ENCODE measurements at places on chromosomes 7 and 10.

GRCh38 chr7:132738254-132738653 lies 162.0 kb upstream of the PLXNA4 start:
- no peak for DNase-seq

DNA sequence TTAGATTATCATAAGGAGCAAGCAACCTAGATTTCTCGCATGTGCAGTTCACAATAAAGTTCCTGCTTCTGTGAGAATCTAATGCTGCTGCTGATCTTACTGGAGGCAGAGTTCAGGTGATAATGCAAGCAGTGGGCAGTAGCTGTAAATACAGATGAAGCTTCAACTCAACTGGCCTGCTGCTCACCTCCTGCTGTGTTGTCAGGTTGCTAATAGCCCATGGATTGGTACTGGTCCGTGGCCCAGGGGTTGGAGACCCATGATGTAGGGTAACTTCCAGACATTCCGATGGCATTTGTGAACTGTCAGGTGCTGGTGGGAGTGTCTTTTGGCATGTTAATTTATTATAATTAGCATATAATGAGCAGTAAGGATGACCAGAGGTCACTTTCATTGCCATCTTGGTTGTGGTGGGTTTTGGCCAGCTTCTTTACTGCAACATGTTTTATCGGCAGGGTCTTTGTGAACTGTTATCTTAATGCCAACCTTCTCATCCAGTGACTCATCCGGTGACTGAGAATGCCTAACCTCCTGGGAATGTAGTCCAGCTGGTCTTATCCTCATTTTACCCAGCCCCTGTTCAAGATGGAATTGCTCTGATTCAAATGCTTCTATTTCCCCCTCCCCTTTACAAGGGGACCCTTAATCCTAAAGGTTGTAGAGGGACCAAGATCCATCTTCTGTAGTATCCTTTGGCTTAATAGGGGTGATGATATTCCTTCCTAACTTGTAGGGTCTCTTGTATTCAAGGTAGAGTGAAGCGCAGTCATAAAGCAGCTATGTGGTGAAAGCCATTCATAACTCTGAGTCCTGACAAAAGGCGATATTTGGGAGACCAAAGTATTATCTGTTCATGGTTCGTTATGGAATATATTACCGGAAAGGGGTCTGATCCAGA lies 165.8 kb downstream of the CCSER2 start:
- DNase-seq: no peak

- DNase-seq: no peak
These were observed 1.3 kb downstream of the FGFR2 start for GRCh38 chr10:121596689-121597503.

- DNase-seq: no peak
These were observed 26.4 kb downstream of the DRGX start for GRCh38 chr10:49369216-49370162.

GRCh38 chr7:137417464-137417863 lies 73.9 kb upstream of the PTN start:
- no peak for DNase-seq

- DNase-seq: peak; percentile 15
These were observed 45.1 kb downstream of the AMZ1 start for GRCh38 chr7:2732959-2733584.

GRCh38 chr7:77208416-77208815 lies 8.8 kb upstream of the FGL2 start:
- DNase-seq: no peak

- no peak for DNase-seq
These were observed 19.4 kb upstream of the ADGRA1 start for GRCh38 chr10:133068111-133069032.

All from activated T-cell treated with anti-CD3 and anti-CD28 coated beads, Interleukin-2, amount 50 U/mL, for 48 hours (primary cell).